Left ventricle myocardium superior (tissue), 1 donor: ENCODE measurements at places on chromosomes 4 and X.

GRCh38 chr4:109616243-109616642, 56.2 kb downstream of the MCUB start:
- DNase-seq, result no peak

DNA sequence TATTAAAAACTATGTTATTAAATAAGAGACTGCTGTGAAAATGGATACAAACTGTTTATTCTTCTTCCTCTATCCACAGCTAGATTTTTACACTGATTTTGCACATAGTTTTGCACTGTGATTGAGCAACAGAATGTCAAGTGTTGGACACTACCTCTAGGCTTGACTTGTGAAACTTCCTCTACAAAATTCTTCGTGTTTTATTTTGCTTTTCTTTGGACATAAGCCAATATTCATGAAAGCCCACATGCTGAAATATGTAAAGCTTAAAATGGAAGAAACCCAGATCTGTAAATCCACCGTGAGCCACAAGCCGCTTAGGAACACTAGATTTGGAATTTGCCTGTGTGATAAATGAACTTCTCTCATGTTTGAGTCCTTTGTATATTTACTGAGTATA, 849.4 kb downstream of the FSTL5 start:
- DNase-seq, result no peak

- DNase-seq, result no peak
Measured at GRCh38 chr4:106679063-106679462, 310.5 kb upstream of the GIMD1 start.

DNA sequence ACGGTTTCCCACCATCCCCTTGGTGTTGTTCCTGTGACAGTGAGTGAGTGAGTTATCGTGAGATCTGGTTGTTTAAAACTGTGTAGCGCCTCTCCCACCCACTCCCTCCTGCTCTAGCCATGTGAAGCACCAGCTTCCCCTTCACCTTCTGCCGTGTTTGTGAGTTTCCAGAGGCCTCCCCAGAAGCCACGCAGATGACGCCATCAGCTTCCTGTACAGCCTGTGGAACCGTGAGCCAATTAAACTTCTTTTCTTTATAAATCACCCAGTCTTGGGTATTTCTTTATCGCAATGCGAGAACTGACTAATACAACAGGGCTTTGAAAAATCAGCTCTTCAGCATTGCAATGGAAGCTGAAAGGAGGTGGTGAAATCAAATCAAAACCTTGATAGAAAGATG, 50.0 kb downstream of the FGFBP1 start:
- no peak for DNase-seq

- DNase-seq, result no peak
Measured at GRCh38 chrX:41672643-41673042, 16.1 kb upstream of the GPR34 start.

- DNase-seq, result no peak
Measured at GRCh38 chr4:84957514-84958420, 8.7 kb downstream of the WDFY3 start.

GRCh38 chr4:181860668-181861067, 382.5 kb upstream of the TENM3 start:
- DNase-seq, result no peak

GRCh38 chr4:101441446-101441845, 94.1 kb upstream of the PPP3CA start:
- DNase-seq, result no peak

GRCh38 chr4:66662620-66663019, 882.7 kb downstream of the CENPC start:
- DNase-seq, result no peak

DNA sequence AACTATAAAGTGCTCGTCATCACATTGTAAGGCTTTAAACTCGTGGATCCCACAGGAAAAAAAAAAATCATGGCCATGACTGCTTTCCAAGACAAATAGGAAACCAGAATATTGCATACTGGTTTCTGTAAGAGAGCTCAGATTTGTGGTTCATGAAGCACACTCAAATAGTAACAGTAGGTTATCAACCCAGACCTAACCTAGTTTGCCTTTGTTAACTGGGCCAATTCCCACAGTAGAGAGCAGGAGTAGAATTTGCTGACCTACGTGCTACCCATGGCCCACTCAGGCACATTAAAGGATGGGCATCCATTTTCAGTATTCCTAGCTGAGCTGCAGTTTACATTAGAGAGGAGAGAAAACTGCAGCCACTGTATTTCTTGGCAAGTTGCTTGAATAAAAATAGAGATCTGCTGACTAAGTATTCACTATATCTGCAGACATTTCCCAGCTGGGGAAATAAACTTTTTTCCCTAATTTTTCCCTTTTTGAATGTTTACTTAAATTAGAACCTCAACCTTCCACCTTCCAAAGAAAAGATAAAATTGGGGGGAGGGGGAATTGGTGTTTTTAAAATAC, 218.5 kb downstream of the SPANXN3 start:
- no peak for DNase-seq

GRCh38 chr4:113763029-113763285, 1.4 kb upstream of the CAMK2D start:
- DNase-seq, result no peak

DNA sequence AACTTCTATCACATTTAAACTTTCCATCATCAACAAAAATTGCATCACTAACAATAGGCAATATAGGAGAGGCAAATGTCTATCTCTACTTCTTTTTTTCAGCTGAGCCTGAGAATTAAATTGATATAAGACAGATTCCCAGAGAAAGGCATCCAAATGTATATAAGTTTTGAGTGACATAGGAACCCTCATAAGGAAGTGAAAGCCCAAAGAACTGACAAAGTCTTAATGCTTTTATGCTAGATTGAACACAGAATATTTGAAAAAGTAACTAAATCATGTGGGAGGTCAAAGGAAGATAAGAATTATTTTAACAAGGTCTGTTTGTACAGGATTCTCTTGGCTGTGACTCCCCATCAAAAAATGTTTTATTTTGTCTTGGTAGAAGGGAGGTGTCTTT, 714.9 kb downstream of the GRXCR1 start:
- no peak for DNase-seq

- no peak for DNase-seq
Measured at GRCh38 chr4:173056710-173057109, 111.9 kb upstream of the GALNT7 start.

DNA sequence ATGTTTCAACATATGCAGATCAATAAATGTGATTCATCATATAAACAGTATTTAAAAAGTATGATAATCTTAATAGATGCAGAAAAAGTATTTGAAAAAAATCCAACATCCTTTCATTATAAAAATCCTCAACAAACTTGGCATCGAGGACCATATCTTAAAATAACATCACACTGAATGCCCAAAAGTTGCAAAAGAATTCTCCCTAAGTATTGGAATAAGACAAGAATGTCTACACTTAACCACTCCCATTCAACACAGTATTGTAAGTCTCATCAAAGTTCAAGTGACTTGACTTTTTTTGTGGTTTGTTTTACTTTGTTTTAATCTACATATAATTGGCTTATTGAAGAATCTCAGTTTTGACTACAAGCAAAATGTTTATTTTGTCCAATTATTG, 779.0 kb upstream of the SLIT2 start:
- no peak for DNase-seq

- no peak for DNase-seq
Measured at GRCh38 chr4:6093671-6094070, 75.4 kb upstream of the C4orf50 start.

DNA sequence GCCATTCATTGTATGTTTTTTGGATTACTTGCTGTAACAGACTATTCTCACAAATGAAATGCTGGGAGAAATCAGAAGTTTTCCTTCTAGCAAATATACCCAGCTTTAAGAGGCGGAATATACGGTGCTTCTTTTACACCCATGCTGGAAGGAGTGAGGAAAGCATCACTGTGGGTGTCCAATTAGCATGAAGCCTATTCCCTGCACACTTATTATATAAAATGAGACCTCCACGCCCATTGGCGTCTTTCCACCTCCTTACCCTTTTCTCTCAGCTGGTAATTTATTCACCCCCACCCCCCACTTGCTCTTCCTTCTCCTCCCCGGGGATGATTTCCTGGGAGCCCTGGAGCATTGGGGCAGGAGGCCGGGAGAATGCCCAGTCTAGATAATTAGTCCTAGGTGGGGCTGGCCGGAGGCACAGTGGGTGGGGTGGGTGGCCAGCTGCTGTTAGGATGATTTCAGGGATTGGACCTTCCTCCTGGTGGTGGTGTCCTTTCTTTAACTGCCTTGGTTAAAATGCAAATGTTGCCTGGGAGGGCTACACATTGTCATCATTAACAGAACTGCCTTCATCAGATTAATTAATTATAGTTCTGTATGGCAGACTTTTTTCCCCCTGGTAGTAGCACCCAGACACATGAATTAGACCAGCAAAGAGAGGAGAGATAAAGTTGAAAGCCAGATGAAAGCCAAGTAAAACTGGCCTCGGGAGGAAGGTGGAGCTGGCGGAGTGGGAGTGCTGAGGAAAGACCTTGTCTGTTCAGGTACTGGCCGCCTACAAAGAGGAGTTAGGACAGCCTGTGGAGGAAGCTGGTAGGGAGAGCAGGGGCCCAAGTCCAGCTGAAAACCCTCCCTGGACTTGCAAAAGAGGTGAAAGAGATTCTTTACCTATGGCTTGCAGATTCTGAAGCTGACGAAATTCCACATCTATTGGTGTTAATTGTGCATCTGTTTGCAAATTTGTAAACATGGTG, 11.4 kb downstream of the SHROOM2 start:
- DNase-seq, result no peak

DNA sequence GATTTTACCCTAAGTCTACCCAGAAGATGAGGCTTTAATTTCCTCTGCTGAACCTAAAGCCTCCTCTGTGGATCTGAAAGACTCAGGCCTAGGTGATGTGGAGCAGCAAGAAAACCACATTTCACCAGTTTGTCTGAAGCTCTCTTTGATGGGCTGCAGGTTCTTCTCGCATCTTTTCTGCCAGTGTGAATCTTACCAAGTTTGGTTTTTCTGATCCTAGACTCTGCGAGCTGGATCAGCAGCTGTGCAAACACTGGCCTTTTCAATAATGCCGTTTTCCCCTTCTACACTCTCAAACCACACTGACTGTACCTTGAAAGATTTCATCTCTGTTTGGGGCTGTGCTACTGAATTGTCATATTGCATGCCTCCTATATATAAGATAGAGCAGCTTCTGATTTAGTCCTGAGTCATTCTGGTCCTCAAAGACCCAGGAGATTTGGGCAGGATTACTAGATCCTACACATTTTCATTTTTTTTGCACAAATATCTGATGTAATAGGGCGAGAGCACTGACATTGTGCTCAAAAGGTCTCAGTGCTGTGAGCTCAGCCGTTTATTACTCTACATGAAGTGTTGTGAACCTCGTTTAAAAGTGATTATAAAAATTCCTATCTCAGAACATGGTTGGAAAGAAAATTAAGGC, 133.6 kb upstream of the FAM9C start:
- no peak for DNase-seq

DNA sequence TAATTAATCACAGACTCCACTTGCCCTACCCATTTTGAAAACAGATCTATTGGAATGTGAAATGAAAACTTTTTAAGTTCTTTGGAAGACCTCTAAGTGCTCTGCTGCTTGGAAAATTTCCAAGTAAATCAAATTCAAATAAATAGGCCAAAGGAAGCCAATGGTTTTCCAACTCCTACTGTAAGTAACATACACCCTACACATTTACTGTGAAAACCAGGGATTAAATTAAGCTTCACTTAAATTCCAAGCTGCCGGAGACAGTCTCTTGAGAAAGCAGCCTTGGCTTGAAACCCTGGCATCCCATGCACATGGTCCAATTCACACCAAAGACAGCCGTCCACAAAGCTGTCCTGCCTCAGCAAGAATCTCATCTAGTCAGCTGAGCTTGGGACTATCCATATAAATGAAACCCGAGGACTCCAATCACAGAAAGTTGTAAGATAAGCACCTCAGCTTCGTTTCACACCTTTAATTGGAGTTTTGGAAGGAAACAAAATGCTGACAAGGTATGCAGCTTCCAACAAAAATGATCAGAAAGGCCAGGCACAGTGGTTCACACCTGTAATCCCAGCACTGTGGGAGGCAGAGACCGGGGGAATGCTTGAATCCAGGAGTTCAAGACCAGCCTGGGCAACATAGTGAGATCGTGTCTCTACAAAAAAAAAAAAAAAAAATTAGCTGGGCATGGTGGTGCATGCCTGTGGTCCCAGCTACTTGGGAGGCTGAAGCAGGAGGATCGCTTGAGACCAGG, 88.6 kb downstream of the APBB2 start:
- DNase-seq, result no peak

DNA sequence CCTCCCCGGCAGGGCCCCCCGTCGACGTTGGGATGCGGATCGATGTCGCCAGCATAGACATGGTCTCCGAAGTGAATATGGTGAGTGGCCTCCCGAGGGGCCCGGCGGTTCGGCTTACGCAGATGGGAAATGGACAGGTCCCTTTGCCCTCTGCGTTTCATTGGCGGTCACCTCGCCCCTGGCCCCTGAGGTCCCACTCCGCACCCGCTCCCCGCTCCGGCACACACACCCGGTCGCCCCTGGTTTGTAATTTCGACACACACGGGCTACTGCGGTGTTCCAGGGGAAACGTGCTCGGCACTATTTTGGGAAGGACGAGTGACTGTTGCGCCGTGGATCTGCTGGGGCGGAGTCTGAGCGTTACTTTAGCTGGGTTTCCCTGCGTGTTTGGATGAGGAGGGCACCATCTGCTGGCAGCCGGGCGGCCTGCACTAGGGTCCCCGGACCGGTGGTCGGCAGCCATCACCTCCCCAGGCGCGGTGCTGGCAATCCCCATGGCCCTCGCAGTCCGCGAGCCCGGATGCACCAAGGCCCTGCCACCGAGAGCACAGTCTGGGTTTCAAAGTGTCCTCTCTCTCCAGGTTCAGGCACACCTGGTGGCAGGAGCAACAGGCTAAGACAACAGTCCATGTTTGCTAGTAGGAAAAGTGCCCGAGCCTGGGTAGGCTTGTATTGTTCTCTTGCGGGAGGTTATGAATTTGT, 1.2 kb downstream of the GABRB1 start:
- DNase-seq, result peak; percentile 80

GRCh38 chr4:78584863-78585547, 33.4 kb downstream of the ANXA3 start:
- no peak for DNase-seq

- DNase-seq, result no peak
Measured at GRCh38 chr4:40632080-40632479, 2.4 kb upstream of the RBM47 start.

GRCh38 chr4:72112514-72113156, 80.8 kb downstream of the NPFFR2 start:
- no peak for DNase-seq

GRCh38 chr4:124526769-124527168, 185.8 kb downstream of the ANKRD50 start:
- no peak for DNase-seq

DNA sequence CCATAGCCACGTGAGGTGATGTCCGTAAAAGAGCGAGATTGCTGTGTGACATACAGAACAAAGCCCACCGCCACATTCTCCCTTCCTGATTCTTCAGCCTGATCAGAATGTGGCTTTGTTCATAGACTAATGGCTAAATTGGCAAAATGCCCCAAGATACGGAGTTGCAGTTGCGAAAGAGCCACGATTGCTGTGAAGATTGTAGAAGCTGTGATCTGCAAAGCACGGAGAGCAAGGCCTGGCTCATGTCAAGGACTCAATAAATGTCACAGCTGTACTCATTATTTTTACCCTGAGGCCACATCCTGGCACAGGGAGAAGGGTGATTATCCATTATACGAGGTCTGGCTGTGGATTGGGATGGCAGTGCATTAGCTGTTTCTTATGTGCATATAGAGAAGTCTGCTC, 34.2 kb downstream of the ARSD start:
- no peak for DNase-seq

GRCh38 chr4:33086331-33086925, 2366.3 kb downstream of the PCDH7 start:
- no peak for DNase-seq
